ENCODE measurements at places on chromosomes 4 and X.

DNA sequence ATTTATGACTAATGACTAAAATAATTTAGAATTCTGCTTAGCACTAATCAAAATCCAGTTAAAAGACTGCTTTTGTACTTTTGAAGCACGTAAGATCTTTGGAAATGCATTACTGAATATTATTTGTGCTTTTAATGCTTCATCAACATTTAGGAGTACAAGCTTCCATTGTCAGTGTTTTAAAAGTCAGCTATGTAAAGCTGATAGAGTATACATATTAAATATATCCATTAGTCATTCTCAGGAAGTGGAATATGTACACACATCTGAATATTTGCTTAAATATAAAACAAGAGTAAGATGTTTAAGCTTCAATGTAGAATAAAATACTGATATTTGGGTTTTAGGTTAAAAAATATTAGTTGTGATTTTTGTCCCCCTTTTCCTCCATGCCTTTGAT, 54.1 kb downstream of the ANK2 start:
- DNase-seq = no peak

DNA sequence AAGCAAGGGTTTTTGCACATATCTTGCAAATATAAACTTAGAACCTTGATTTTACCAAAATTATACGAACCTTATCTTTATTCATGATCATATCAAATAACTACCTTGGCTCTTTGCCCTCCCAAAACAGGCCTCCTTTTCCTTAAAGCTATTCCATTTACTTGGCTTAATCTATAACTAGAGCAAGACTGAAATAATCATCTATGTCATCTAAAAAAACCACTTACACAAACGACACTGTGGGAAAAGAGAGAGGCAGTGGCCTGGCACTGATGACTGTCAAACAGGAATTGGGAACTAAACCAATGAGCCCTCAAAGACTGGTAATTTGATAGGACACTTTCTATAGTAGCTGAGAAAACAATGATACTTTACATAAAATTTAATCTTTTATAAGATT, 11.7 kb upstream of the PTPN13 start:
- no peak for DNase-seq

DNA sequence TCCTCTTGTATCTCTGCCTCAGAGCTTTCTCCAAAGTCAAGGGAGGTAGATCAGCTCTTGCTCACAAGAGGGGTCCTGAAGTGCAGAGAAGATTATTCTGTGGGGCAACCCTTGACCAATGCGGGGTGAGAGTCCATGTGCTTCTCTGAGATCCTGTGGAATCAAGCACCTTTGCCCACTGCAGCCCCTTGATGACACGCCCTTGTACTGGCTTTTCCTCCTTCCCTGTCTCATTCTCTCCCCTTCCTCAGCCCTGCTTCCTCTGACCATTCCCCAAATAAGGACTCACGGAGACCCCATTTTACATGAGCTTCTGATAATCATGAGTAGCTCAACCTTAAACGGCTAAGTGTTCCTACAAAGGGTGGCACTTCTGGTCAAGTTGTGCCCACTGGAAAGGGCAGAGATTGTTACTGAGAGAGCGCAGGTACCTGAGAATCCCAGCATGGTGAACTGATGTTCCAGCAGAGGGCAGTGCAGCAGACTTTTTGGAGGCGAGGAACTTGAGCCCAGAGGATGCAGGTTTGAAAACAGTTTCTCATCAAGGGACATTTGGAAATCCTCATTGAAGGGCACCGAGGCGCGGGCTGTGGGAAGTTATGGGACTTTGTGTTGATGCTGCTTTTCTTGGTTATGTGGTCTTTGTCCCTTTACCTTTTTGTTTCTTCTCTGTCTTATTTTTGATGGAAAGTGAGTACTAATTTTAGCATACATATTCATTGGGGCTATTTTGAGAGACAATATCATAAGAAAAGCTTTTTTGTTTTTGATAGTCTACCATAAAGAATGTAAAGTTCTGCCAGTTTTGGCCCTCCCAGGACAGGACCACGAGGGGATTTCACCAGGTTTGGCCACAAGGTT, 201.3 kb downstream of the RBM46 start:
- DNase-seq = peak; percentile 79

DNA sequence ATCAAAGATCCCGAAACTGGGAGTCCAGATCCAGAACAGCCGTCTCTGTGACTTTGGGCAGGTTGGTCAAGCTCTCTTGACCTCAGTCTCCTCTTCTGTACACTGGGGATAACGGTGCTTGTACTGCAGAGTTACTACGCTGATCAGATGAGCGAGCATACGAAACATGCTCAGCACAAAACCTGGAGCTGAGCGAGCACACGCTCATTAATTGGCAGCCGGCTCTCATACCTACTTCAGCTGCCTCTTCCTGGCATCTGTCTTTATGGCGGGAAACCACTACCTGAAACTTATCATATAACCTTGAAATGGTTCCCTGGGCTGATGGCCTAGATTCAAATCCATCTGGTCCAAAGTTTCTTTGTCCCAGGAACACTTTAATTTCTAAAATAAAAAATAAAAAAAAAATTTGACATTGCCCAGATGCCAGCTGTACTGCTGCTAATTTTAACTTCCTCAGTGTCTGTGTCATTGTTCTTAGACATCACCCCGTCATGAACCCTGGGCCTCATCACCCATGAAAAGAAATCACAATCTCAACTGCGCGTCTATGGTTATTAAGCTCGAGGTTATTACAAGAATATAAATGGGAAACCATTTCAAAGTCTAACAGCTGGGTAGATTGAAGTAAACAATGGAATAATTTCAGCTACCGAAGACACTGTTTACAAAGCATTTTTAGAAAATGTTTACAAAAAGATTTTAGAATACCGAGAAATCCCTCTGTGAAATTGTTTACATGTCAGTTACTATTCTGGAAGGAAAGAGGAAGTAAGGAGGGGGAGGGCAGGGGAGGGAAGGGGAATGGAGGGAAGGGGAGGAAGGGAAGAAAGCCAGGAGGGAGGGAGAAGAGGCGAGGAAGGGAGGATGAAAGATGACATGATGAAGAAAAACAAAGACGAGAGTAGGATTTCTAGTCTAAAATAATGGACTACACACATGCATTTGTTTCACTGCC, 49.0 kb downstream of the CRMP1 start:
- DNase-seq = no peak

DNA sequence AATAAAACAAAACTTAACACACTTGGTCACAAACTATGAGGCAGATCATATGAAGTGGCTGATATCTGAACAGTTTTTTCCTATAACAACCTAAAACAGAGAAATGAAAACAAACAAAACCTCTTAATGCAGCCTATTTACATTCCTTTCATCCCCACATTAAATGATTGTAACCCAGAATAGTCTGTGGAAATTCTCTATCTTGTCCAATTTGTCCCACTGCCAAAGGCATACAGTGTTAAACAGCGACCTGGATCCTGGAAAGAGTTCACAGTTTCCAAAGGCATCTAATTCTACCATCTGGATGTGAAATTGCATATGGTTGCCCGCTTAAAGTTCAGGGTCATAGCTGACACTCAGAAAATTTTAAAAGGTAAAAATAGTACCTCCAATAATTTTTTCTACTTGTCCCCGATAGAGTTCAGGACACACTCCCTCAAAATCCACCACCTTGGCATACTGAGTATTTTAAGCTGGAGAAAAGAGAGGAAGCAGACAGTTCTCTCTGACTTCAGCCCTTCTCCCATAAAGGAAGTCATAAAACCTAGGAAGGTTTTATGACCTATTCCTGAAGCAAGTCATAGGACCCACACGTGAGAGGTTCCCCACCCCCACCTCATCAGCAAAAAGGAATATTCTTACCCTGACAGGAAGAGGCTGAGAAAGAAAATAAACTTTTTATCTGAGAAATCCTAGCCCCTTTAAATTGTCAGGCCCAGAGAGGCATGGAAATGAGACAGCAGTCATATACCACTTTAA, 270.2 kb downstream of the PAPSS1 start:
- no peak for DNase-seq

DNA sequence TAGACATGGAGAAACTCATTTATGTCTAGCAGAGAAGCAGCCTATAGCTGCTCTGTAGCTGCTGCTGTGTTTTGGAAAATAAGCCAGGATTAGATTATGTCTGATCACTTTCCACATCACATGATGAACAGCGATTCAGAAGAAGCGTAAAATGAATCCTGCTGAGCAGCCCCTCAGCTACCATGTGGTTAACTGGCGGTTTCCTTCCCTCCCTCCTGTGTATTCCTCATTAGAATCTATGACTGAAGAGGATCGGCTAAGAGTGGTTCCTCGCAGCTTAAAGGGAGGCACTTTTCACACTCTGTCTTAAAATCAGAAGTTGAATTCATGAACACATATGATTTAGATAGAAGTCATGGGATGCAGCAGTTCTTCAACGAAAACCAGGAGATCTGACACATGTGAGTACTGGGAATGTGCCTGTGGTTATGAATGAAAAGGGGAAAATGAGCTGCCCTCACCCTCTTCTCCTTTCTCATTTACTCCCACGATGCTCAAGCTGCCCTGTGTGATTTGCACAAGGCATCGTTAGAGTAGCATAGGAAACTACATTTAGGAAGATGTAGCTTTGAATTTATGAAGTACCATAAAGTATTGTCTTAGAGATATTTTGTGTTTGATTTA, at the start of gene PPEF1:
Gene PPEF1, plus strand, starts transcription at position 220 of the 624 bp plus-strand sequence. Its CDS starts 136 bp downstream, at position 356.
- DNase-seq = no peak

DNA sequence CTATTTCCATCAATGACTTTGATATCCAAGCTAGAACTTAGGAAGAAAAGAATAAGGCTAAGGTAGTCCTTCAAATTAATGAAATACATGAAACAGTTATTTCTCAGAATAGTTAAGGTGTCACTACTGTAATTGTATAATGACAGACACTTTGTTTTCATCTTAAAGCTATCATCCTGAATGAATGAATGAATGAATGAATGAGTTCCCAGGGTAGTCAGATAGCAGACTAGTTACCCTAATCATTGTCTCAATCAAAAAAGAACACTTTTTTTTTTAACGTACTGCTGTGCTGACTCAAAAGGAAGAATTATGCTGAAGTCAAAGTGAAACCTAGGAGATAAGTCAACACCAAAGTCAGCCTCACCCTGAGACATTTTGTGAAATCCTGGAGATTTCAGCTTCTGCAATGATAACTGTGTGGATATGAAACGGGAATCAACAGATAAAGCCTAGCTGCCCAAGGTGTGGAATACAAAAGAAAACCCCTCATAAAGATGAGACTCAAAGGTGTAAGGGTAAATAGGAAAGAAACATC, 68.3 kb upstream of the CNKSR2 start:
- DNase-seq = no peak

DNA sequence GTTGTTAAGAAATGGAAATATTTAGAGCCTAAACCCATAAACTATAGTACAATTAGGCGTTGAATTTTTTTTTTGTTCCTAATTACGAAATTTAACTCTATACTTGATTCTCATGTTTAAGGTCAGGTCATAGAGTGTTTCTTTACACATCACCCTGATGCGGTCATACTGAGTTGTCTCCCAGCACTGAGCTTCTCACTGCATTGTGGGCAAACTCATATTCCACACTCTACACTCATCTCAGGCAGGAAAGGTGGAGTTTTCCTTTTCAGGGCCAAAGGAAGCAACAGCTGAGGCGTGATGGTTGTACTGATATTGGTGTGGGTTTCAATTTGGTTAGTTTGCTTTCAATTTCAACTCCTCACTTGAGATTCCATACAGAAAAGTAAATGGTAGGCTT, 75.4 kb downstream of the FAT4 start:
- no peak for DNase-seq

GRCh38 chr4:48169636-48170035, 35.6 kb upstream of the TXK start:
- DNase-seq = no peak

DNA sequence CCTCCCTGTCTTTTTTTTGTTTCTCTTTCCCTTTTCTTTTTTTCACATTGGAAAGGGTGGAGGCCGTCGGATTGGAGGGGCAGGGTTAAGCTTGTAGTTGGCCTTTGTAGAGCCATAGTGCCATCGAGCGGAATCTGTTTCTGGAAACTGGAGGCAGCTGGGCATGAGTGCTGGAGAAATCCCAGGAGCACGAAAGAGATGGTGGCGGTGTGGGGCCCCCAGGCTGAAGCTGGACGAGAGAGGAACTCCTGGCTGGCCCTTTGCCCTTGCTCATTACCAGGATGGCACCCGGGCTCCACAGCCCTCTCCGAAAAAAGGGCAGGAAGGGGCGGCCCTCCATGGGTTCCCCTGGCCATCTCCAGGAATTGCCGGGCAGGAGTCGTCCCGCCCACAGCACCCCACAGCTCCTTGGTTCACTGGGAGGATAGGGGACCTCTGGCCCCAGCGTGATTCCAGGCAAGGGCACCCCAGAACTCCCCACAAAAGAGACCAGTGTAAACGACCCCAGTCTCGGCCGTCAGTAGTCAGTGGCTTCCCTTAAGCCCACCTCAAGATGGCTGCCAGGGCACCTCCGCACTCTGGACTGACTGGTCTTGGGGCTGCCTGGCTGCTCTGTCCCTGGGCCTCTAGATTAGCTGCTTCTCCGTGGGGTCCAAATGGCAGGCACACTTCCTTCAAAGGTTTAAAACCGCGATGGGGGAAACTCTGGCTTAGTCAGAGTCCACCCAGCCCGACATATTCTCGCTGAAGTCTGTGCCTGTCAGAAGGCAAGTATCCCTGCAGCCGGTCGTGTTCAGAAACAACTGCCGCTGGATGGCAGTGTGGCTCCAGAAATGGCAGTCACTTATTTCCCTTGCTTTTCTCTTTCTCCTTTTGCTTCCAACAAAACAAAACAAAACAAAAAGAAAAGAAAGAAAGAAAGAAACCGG, 74.1 kb downstream of the NBDY start:
- peak; percentile 71 for DNase-seq

- DNase-seq = no peak
These were observed 17.1 kb downstream of the HERC3 start for GRCh38 chr4:88609387-88609786.

DNA sequence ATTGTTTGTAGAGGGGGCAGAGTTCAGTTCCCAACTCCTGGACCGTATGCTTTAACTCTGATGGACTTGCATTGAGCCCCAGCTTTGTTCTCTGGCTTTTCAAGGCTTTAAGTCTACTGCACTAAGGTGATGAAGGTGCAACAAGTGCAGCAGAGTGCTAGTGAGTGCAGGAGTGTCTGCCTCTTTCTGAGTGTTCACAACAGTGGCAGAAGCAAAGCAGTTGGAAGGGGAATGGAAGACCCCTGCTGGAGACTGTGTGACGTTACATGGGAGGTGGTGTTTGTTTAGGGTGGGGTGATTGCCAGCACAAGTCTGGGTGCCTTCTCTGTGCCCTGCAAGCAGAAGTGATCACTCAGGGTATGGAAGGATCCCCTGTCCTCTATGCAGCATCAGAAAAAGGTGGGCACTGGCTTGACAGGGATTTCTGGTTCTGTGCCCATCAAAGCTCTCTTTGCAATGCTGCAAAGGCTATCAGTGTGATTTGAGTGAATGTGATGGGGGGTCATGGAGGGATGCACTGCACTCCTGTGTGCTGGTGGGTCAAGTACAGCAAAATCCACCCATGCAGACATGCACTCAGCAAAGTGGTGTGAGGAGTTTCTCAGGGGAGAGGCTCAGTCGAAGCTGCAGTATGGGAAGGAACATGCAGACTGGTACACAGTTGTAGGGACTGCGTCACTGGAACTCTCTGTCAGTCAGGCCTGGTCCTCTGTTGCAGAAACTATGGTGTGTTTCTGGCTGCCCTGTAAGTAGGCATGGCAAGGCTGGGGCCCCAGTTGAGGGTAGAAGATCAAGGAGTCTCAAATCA, 70.9 kb upstream of the UGT2B7 start:
- peak; percentile 70 for DNase-seq

All from H9 (cell line).